ENCODE measurements at places on chromosomes 7 and 10. TPM values are rescaled to one million over a fixed set of nuclear protein-coding genes. Genes with fewer than 3 reads are reported as not detected.

- DNase-seq = no peak
Observed at GRCh38 chr7:142375710-142376313, 118.0 kb upstream of the PRSS58 start.

- no peak for DNase-seq
Observed at GRCh38 chr7:148334959-148335577, 255.5 kb upstream of the C7orf33 start.

DNA sequence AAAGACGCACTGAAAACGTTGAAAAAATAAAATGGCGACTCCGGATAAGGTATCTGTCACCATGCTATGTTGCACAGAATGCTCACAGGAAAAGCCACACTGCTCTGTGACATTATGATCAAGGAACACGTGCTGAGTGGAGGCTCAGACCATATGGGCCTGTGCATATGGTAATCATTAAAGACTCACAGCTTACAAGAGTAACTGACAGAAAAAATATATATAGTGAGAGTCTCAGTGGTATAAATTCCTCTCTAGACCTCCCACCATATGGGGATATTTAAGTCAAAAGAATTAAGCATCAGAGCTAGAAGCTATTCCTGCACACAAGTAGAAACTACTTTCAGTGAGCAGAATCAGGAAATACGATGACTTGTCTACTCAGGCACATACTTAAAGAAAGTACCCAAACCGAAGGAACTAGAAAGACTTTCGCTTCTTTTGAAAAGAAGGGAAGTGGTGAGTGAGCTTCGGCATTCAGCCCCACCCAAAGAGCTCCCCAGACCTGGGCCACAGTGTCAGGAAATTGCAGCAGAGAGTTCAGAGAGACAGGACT, 65.1 kb upstream of the MPP7 start:
- DNase-seq = peak; percentile 75

- DNase-seq = no peak
Observed at GRCh38 chr10:114779803-114780576, 41.6 kb upstream of the FHIP2A start.

The UCN3 gene
- polyA plus RNA-seq = not detected

GRCh38 chr10:109062371-109062770, 860.9 kb downstream of the XPNPEP1 start:
- DNase-seq = no peak

The POLR2J2 gene
- 3.0 TPM for polyA plus RNA-seq

All from naive B cell (primary cell).